ENCODE measurements at places on chromosomes 11 and 22.

GRCh38 chr11:90764691-90765090, 541.8 kb upstream of the CHORDC1 start:
- DNase-seq = no peak

- DNase-seq = no peak
Observed at GRCh38 chr11:35567737-35568465, 42.5 kb upstream of the PAMR1 start.

- no peak for DNase-seq
Observed at GRCh38 chr11:22681281-22681812, 14.9 kb downstream of the GAS2 start.

DNA sequence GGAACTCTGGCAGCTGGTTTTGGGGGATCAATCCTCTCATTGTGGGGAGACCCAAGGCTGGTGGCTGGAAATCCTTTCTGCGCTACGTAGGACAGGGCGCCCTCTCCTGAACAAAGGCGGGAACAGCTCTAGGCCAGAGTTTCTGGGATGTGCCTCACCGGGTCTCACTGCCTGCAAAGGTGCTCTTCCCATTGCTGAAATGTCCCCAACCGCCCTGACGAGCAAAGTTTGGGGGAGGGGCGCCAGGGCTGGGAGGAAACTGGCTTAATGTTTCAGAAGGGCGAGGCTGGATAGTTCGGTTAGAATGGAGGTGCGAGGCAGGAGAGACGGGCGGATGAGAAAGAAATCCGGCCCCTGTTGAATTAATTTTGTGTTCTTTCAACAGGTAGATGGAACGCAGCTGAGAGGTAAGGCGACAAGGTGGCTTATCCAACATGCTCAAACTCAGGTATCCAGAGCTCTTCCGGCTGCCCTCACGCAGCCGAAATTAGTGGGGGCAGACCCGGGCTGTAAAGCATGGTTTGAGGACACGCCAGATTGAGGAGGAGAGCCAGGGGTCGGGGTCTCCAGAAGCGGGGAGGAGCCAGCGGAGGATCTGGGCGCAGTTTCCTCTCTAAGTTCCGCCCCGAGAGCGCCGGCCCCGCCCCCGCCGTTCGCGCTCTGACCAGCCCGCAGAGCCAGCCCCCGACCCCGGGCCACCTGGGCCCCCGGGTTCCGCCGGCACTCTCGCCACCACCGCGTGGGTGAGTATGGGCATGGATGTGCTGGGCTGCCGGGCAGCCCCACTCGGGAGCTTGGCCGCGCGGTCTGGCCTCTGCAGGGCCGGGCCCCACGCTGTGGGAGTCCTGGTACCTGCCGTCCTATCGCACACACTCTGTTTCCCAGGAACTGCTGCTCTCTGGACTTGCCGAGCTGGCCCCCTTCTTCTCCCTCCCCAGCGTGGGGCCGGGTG, at the start of gene PGAP2:
Gene PGAP2 (plus strand): TSS at position 652 of the 952 bp plus-strand sequence. CDS start 2,700 bp downstream, outside the sequence.
- DNase-seq = peak; percentile 81

DNA sequence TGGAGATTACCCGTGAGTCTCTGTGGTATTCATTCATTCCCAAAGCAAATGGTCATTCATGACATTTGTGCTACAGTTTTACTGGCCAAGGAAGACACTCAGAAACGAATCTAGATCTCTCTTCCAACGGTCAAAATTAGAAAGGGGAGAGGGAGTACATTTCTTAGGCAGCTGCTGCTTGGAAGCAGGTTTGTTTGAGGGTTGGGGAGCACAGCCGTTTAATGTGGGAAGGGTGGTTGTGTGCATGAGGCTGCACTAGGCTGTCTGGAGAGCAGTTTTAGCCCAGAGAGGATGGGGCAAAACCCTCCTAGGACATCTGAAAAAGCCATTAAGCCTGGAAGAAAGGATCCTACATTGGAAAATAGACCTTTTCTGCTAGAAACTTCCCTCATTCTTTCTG, 29.7 kb upstream of the TIMP3 start:
- no peak for DNase-seq

GRCh38 chr22:49749227-49749626, 78.4 kb downstream of the BRD1 start:
- DNase-seq = no peak

GRCh38 chr11:46526216-46527215, 67.3 kb downstream of the AMBRA1 start:
- no peak for DNase-seq

- peak; percentile 61 for DNase-seq
Observed at GRCh38 chr11:79413268-79413667, 27.6 kb downstream of the TENM4 start.

- no peak for DNase-seq
Observed at GRCh38 chr11:90228056-90228455, 5.2 kb upstream of the CHORDC1 start.

GRCh38 chr11:40376331-40376730, 1083.1 kb downstream of the LRRC4C start:
- no peak for DNase-seq

DNA sequence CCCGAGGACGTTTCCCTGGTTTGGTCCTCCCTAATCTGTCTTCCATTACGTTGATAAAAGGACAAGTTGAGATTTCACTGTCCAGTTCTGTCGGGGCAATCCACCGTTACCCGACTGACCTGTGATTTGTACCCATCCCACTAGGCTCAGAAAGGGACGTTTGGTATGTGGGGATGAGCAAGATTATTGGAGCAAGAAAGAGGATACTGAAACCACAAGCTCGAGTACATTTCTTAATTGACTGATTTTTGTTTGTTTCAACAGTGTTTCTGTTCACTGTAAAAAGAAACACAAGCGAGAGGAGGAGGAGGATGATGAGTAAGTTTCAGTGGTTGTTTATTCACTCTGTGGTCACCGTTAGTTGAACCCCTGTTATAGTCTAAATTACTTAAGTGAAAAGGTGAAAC, 969 bp downstream of the CCDC117 start:
- DNase-seq = no peak

GRCh38 chr11:102007567-102008437, 39.4 kb upstream of the CFAP300 start:
- DNase-seq = peak; percentile 30

Data from Ammon's horn (tissue), 1 donor.